Activated CD4-positive, alpha-beta T cell treated with anti-CD3 and anti-CD28 coated beads for 36 hours (primary cell): ENCODE measurements at places on chromosomes 4 and X.
A peak's percentile ranks its signal among the peaks of the same experiment; 100 is the strongest.

DNA sequence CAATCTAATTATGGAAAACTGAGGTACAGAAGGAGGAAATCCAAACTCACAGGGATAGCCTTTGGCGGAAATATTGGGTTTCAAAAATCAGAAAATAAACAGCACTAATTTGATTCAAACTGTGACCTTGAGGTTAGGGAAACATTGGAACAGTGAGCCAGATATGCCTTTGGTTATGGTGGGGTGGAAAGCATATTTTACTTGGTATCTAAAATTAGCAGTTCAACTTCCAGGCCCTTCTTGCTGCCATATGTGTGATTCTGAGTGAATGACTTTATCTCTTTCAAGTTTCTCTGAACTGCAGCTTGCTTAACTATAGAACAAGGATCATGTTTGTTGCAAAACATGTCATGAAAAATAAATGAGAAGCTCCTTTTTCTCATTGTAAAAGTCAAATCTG lies 240.9 kb upstream of the VEGFC start:
- H3K4me3 ChIP-seq, result no peak overlapping the region
- peaks cover 7% of the 10 kb centered on the region for H3K27me3 ChIP-seq
- H3K4me1 ChIP-seq, result no peaks in the 10 kb centered on the region
- no peak for DNase-seq
- H3K27ac ChIP-seq, result no peak overlapping the region
- H3K36me3 ChIP-seq, result no peaks in the 10 kb centered on the region

GRCh38 chr4:139540632-139541031 lies 15.4 kb downstream of the SETD7 start:
- no peak overlapping the region for H3K27ac ChIP-seq
- H3K4me3 ChIP-seq, result no peak overlapping the region
- peaks cover 1% of the 10 kb centered on the region for H3K4me1 ChIP-seq
- H3K36me3 ChIP-seq, result peaks cover 21% of the 10 kb centered on the region
- H3K27me3 ChIP-seq, result no peaks in the 10 kb centered on the region
- DNase-seq, result no peak

GRCh38 chr4:134499074-134499473 lies 297.5 kb upstream of the PABPC4L start:
- H3K4me3 ChIP-seq, result no peak overlapping the region
- H3K4me1 ChIP-seq, result no peaks in the 10 kb centered on the region
- no peaks in the 10 kb centered on the region for H3K27me3 ChIP-seq
- no peak overlapping the region for H3K27ac ChIP-seq

GRCh38 chrX:48090123-48090522 lies 18.7 kb upstream of the ZNF630 start:
- DNase-seq, result no peak
- no peaks in the 10 kb centered on the region for H3K27me3 ChIP-seq
- H3K36me3 ChIP-seq, result no peaks in the 10 kb centered on the region
- no peaks in the 10 kb centered on the region for H3K4me1 ChIP-seq

DNA sequence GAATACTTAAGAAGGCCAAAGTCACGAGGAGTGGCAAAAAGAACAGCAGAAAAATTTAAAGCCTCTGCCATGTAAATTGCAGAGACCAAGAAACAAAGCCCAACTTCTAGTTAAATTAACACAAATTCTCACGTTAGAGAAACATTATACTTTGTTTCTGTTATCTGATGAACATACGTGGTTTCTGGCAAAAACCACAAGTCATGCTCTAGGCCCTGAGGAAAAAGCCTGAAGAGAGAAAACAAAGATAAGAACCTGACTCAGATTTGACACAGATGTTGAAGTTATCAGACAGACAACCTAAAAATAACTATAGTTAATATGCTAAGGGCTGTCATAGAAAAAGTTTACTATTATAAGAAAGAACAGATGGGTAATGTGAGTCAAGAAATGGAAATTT lies 149.1 kb upstream of the PCDH10 start:
- no peak overlapping the region for H3K4me3 ChIP-seq
- H3K4me1 ChIP-seq, result no peaks in the 10 kb centered on the region
- DNase-seq, result no peak
- no peak overlapping the region for H3K27ac ChIP-seq
- H3K36me3 ChIP-seq, result no peaks in the 10 kb centered on the region
- H3K27me3 ChIP-seq, result no peaks in the 10 kb centered on the region

DNA sequence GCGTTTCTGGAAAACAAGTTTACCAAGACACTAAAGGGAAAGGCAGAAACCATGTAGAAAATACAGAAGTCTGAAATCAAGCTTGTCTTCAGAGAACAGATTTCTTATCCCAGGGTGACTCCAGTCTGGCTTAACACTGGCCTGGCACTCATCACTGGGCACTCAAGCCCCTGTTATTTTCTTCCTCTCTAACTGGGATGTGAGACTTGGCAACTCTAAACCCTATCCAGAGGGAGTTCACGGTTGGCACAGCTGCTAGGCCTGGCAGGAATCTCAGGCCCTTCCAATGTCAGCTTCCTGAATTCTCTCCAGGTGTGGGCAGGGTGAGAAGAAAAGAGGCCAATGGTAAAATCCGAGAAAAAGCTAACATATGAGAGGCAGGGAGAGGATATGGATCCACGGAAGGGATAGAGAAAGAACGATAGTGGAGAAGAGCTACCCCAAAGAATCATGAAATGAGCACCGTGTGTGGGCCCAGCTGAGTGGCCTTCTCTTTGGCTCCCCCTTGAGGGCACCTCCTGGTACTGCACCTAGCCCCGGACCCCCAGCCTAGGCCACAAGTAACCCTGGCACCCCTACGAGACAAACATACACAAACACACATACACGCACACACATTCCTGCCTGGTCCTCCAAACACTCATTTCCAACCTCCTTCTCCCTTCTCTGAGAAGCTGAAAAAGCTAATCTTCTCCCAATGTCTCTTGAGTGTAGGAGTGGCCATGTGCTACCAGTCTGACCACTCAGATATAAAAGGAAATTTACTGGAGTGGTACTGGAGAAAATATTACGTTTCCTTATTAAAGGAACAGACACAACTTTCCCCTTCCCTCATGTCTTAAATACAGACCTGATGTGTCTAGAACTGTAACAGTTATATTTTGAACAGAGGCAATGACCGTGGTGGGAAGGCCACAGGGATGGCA lies 16.6 kb upstream of the PTCHD1 start:
- no peaks in the 10 kb centered on the region for H3K27me3 ChIP-seq
- no peaks in the 10 kb centered on the region for H3K36me3 ChIP-seq
- H3K27ac ChIP-seq, result no peak overlapping the region
- H3K4me3 ChIP-seq, result no peak overlapping the region

DNA sequence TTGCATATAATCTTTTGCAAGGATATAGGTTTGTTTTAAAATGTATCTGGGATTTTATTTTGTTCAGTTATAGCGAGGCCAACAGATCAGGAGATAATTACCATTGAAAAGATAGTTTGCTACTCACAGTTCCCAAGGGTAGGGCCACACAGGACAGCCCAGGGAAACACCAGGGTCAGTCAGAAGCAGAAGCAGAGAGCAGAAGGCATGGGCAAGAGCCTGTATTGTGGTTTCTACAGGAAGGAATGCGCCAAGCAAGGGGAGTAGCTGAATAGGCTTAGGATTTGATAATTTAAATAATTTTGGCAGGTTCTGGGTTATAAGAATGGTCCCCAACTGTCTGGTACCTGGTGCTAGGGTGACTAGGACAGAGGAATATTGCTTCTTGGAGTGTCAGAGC lies 61.6 kb downstream of the SYNPO2 start:
- H3K4me3 ChIP-seq, result no peak overlapping the region
- no peaks in the 10 kb centered on the region for H3K4me1 ChIP-seq
- H3K27me3 ChIP-seq, result no peaks in the 10 kb centered on the region
- no peaks in the 10 kb centered on the region for H3K36me3 ChIP-seq

DNA sequence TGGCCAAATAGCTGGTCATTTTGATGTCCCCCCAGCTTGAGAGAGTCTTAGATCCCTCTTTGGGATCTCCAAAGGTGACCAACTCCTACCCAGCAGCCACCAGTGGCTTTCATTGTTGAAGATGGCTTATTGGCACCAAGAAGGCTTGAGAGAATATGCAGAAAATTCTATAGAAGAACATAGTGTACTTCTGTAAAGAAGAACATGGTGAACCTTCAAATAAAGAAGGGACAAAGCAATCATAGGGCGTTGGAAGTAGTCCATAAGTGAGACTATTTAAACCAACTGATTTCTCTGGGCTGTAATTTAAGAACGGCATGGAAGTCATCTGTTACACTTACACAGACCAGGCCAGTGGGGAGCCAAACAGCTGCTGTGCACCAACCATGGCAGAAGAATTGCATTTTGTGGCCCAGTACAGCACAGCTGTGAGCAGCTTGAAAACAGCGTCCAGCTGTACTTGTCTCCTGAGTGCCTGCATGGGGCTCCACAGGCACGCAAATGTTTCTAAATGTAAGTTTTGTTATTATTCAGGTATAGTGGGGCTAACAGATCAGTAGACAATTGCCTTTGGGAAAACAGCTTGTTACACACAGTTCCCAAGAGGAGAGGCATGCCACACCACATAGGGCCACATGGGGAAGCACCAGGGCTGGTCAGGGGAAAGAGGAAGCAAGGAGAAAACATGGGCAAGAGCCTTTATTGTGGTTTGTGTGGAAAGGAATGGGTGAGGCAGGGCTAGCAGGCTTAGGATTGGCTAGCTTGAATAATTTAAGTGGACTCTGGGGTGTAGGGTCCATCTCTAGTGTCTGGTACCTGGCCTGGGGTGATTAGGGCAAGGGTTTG lies 125.0 kb downstream of the ARHGAP6 start:
- no peak overlapping the region for H3K27ac ChIP-seq
- DNase-seq, result no peak
- H3K36me3 ChIP-seq, result no peaks in the 10 kb centered on the region
- H3K27me3 ChIP-seq, result peaks cover 2% of the 10 kb centered on the region

DNA sequence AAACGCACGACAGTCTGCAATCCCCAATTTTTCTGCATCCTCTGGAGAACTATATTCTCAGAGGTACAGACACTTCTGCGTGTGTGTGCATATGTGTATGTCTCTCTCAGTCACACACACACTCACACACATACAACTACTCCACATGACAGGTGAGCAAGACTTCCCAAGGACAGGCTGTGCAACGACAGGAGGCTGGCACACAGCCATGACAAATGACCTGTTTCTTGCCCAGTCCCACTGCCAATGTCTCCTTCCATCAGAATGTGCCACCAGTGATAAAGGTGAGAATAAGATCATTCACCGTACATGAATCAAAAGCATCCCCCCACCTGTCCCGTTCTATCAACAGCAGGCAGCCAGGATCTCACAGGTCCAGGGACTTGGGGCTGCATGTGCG lies 52.4 kb downstream of the PPP2R2C start:
- H3K4me3 ChIP-seq, result no peak overlapping the region
- peaks cover 4% of the 10 kb centered on the region for H3K27me3 ChIP-seq
- H3K36me3 ChIP-seq, result no peaks in the 10 kb centered on the region

DNA sequence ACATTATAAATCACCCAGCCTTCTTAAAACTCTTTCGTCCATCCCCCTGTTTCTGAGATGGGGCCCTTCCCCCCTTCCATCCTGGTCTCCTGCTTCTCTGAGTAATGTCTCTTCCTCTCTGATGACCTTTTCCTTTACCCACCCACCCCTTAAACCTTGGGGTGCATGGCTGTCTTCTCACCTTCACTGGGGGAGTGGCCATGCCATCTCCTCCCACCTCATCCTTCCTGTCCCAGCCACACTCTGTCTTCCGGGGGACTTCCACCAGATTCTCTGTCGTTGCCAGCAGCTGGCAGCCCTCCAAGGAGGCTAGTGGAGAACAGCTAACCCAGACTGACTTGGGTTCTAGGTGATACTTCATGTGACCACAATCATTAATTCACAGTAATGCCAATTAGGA lies 83.2 kb upstream of the SCML1 start:
- peak overlapping the region; percentile 80 for H3K4me3 ChIP-seq
- peak overlapping the region; percentile 76 for H3K27ac ChIP-seq
- no peaks in the 10 kb centered on the region for H3K36me3 ChIP-seq
- H3K4me1 ChIP-seq, result peaks cover 22% of the 10 kb centered on the region

- no peak for DNase-seq
- H3K36me3 ChIP-seq, result no peaks in the 10 kb centered on the region
- H3K4me3 ChIP-seq, result no peak overlapping the region
- no peaks in the 10 kb centered on the region for H3K27me3 ChIP-seq
- no peaks in the 10 kb centered on the region for H3K4me1 ChIP-seq
Measured at GRCh38 chrX:88883200-88883599, 136.2 kb downstream of the CPXCR1 start.

GRCh38 chrX:74421036-74421739 lies at the start of gene SLC16A2:
Gene SLC16A2 (plus strand): TSS chrX:74421493. CDS start chrX:74421638, 145 bp downstream.
- H3K27me3 ChIP-seq, result peaks cover 19% of the 10 kb centered on the region
- H3K4me3 ChIP-seq, result peak within 1 kb of the TSS; percentile 70
- no peaks in the 10 kb centered on the region for H3K36me3 ChIP-seq
- peak; percentile 56 for DNase-seq
- H3K4me1 ChIP-seq, result peaks cover 3% of the 10 kb centered on the region

GRCh38 chr4:24794916-24795665 lies at the start of gene SOD3:
Gene SOD3 (plus strand): TSS chr4:24795573. CDS start chr4:24799522, 3,949 bp downstream.
- no peak within 1 kb of the TSS for H3K4me3 ChIP-seq
- no peak for DNase-seq
- H3K4me1 ChIP-seq, result no peaks in the 10 kb centered on the region
- no peaks in the 10 kb centered on the region for H3K36me3 ChIP-seq
- no peak within 1 kb of the TSS for H3K27ac ChIP-seq

DNA sequence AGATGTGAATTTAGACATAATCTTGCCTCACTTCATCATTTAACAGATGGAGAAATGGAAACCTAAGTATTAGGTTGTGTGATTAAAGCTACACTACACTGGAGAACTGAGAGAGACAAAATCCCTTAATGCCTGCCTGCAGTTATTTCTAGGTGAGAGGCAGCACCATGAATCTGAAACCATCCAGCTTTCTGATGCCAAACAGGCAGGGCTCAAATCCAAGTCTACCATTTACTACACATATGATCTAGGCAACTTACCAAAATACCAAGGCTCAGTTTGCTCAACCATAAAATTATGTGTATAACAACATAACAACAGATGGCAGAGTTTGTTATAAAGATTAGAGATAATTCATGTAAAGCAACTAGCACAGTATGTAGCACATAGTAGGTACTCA lies 38.7 kb downstream of the GABRA4 start:
- no peak overlapping the region for H3K27ac ChIP-seq
- no peak for DNase-seq
- peaks cover 4% of the 10 kb centered on the region for H3K27me3 ChIP-seq
- H3K4me3 ChIP-seq, result no peak overlapping the region
- H3K36me3 ChIP-seq, result no peaks in the 10 kb centered on the region

- H3K4me3 ChIP-seq, result no peak overlapping the region
- peaks cover 3% of the 10 kb centered on the region for H3K27me3 ChIP-seq
Measured at GRCh38 chrX:93637591-93637990, 35.8 kb downstream of the NAP1L3 start.

GRCh38 chrX:110241816-110242215 lies 76.1 kb downstream of the AMMECR1 start:
- H3K36me3 ChIP-seq, result peaks cover 20% of the 10 kb centered on the region
- DNase-seq, result no peak
- no peaks in the 10 kb centered on the region for H3K27me3 ChIP-seq
- peaks cover 42% of the 10 kb centered on the region for H3K4me1 ChIP-seq
- H3K4me3 ChIP-seq, result no peak overlapping the region

- DNase-seq, result no peak
- peaks cover 6% of the 10 kb centered on the region for H3K27me3 ChIP-seq
- no peak overlapping the region for H3K4me3 ChIP-seq
- H3K27ac ChIP-seq, result no peak overlapping the region
Measured at GRCh38 chr4:18180892-18181291, 159.3 kb upstream of the LCORL start.

DNA sequence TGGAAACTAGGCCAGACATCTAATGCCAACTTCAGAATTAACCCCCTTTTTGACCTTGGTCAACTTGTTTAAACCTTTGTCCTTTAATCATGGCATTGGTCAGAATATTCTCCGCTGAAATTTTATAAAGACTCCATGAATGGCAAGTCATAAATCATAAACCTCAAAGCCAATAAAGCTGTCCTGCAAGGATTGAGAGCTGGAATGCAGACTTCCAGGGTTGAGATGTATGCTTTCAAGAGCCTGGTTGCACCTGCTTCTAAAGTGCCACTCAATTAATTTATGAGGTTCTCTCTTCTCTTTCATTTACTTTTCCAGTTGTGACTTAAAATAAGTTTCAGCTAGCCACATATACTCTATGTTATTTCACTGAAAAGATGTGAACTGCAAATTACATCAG lies 136.2 kb upstream of the HCCS start:
- H3K4me1 ChIP-seq, result no peaks in the 10 kb centered on the region
- no peaks in the 10 kb centered on the region for H3K36me3 ChIP-seq
- H3K4me3 ChIP-seq, result no peak overlapping the region
